ENCODE measurements at places on chromosomes 2 and 18.
A peak's percentile ranks its signal among the peaks of the same experiment; 100 is the strongest.

DNA sequence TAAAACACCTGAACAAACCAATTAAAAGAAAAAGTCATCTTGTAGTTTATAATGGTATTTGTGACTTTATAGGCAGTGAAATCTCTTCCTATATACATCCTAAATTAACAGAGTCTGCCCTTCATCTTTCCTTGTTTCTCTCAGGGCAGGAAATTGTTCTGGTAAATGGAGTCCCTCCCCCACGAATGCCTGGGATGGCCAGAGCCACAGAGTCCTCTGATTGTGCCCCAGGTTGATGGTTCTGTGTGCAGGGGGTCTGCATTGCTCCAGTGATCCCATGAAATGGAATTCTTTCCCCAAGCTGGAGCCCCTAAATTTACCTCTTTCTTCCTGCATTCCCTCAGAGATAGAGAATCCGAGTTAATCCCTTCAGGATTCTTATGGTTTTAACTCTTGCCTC, 155.5 kb downstream of the MTX2 start:
- no peak for DNase-seq

DNA sequence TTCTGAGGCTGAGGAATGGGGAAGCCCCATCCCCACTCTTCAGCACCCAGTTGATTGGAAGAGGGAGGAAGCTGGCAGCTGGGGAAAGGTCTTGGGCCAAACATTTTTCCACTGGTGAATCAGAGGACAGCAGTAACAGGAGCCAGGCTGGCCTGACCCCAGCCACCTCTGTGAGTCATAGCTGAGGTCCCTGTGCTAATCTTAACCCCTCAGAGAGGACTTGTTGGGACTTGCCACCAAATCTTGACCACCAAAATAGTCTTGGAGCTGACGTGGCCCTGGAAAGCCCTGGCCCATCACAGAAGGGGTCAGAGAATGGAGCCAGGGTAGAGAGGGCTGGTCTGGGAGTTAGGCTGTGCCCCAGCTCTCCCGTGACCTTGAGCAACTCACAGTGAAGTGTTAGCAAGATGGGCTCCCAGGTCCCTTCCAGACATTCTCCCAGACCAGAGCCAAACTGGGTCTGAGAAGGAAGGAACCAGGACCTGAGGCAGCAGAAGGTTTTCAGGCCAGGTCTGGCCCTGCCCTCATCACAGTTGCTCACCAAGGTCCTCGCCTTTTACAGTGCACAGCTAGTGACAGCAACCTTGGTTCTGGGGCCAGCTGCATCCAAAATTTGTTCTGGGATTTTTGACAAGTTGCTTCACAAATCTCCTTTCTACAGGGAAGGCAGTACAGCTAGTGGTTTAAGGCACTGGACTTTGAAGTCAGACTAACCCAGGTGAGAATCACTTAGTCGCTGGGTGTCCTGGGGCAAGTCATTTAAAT, 266.6 kb downstream of the CYP26B1 start:
- DNase-seq: peak; percentile 27

DNA sequence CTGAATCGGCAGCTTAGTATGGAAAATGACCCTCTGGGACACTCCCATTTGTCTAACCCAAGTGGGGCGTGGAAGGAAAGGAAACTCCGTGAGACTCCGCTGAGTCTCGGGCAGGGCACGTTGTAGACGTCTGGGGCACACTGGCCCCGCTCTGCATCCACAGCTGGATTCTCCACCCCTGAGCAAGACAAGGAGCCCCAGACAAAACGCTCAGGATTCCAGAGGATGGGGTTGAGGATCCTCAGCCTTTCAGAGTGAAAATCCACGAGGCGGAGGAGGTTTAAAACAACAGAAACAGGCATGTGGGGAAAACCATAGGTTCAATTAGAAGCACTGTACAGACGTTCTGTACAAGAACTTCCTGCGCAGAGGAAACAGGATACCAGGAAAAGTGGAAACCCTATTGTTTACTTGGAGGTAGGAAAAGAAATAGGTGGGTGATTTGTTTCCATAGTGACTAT, 124.9 kb upstream of the ZNF236 start:
- DNase-seq: no peak

DNA sequence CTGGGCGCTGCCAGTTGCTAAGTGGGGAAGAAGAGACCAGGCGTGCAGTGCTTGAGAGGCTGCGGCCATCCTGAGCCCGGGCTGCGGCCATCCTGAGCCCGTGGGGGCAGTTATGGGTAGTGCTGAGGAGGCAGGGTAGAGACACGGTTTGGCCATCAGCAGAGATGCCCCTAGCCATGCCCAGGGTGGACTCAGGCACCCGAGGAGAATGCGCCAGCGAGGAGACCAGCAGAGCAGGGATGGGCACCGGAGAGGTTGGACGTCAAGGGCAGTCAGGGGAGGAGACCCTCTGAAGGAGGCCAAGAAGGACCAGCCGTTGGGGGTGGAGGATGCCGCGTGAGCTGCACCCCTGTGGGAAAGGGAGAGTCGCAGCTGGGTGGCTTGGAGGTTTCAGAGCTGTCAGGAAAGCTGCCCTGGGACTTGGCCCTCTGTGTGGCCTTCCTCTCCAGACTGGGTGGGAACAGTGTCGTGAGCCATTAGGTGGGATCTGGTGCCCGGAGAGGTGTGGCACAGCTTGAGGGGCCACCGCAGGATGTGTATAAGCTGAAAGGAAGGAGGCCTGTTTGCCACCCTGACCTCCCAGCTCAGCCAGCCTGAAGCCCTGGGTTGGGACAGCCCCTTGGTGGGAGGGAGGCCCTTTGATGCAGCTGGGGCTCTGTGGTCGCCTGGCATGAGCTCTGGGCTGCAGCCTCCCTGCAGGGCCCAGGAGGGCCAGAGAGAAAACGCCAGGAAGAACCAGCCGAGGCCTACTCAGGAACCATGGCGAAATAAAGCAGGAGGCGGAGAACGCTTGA, 56.0 kb downstream of the SH3BP4 start:
- DNase-seq: no peak

- no peak for DNase-seq
Measured at GRCh38 chr2:129277585-129277981, 701.9 kb upstream of the RAB6C start.

DNA sequence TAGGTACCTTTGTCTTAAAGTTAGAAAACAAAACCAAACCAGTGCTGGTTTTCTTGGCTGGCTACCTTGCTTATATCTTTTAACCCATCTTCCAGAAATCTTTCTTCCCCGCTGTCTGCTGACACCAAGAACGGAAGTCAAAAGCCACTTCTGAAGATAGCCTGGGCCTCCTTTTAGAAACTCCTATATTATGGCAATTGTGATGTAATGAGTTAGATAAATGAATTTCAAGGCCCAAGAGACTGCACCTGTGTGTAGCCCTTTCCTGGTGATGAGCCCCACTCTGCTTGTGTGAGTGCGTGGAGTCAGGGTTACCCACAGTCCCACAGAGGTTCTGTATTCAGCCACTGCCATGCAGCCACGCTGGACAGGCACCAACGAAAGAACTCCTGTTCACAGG, 60.7 kb downstream of the ARMC9 start:
- DNase-seq: no peak

- DNase-seq: no peak
Measured at GRCh38 chr2:175004730-175004979, 526 bp downstream of the CHN1 start.

DNA sequence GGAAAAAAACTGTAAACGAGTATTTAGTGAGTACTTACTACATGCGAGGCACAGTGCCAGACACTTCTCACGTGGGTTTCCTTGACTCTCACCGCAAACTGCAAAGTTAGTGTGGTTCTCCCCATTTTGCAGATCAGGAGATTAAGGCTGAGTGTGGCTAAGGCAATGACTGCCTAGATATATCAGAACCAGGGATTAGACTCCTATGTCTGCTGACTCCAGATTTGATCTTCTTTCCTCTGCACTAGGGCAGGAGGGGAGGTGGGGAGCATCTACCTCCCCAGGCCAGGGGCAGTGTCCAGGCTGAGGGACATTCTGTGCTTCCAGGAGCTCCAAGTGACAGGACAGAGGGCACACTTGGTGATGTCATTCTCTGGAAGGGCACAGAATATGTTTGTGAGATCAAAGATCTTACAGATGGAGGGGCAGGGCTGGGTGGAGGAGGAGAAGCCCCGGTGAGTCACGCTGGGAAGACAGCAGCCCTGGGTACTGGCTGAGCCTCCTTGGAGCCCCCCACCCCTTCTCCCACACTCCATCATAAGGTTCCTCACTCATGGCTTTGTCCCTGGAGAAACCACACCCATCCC, 92.4 kb downstream of the RHOB start:
- DNase-seq: no peak

GRCh38 chr2:85678377-85678776, 10.4 kb upstream of the SFTPB start:
- DNase-seq: no peak

DNA sequence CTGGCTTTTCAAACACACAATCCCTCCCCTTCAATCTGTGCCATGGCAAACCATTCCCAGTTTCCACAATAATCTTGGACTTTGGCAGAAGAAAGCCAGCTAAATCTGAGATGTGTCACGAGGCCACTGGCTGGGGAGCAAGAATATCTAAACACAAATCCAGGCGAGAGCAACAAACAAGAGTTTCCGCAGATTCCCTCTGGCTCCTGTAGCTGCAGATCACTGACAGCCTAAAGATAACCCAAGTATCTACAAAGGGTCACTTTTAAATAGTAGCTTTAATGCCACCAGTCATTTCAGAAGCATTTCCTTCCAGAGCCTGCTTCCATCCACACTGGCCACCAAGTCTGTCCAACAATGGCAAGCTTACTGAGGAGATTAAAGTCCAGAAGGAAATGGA, 86.9 kb downstream of the ACVR1 start:
- no peak for DNase-seq

DNA sequence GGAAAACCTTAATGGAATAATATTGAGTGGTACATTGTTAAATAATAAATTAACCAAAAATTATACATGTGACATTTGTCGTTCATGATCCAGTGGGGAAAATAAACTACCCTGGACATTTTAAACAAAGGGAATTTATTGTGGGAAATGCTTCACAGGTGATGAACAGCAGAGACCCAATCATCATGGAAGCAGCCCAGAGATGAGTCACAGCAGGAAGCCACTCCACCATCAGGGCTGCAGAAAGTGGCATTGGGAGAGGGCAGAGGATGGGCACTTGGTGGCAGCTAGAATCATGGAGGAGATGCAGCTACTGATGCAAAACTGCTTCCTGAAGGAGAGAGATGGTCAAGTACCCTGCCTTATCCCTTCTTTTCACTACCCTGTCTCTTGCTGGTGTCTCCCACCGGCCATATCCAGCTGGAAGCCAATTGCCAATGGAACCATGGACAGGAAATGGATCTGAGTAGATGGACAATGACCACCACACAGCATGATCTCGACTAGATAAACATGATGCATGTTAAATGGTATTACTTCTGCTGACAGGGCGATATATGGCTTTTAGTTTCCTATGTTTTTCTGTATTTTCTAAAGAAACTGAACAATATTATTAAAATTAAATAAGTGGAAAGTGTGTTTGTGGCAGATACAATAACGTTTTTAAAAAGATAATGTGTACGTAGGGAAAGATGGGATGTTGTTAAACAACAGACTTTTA, 139.8 kb downstream of the RPIA start:
- no peak for DNase-seq

- DNase-seq: no peak
Measured at GRCh38 chr18:78861706-78862105, 117.9 kb upstream of the SALL3 start.

GRCh38 chr2:53442783-53443182, 324.8 kb upstream of the CHAC2 start:
- DNase-seq: no peak

DNA sequence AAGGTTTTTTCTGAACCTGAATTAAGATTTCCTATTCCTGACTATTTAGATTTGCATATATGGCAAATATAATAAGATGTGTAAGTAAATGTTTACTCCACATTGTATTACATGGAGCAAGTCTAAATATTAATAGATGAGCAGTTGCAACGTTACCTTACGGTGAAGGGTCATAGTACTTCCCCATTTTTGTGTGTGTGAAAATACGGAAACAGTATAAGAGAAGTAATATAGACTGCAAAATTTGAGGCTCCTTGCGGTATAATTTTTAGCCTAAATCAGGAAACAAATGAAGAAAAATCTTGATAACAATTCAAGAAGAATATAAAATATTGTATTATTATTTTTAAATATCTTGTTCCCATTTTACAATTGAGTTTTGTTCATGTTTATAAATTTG, 434.2 kb downstream of the GRB14 start:
- no peak for DNase-seq

- DNase-seq: no peak
Measured at GRCh38 chr2:23900541-23901322, 26.2 kb downstream of the ATAD2B start.

- peak; percentile 49 for DNase-seq
Measured at GRCh38 chr2:231707625-231707926, 749 bp upstream of the PTMA start.

GRCh38 chr2:235746257-235746934, 252.6 kb downstream of the AGAP1 start:
- peak; percentile 28 for DNase-seq

DNA sequence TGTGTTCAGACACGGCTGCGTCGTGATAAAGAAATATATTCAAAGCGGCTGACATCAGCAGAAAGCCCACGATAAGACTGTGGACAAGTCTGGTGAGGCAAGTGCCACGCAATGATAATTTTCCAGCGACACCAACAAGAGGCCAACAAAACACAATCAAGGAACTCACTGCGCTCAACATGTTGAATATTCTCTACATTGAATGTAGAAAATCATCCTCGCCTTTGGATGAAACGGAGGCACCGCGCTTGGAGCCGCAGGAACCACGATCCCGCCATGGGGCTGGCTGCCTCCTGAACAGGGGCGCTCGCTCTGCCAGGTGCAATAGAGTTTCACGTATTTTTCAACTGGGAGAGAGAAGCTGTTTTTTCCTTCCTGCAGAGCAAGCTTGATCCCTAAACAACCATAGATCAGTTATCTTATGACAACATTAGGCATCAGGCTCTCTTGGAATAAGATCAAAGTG, 220.3 kb downstream of the ATAD2B start:
- no peak for DNase-seq

DNA sequence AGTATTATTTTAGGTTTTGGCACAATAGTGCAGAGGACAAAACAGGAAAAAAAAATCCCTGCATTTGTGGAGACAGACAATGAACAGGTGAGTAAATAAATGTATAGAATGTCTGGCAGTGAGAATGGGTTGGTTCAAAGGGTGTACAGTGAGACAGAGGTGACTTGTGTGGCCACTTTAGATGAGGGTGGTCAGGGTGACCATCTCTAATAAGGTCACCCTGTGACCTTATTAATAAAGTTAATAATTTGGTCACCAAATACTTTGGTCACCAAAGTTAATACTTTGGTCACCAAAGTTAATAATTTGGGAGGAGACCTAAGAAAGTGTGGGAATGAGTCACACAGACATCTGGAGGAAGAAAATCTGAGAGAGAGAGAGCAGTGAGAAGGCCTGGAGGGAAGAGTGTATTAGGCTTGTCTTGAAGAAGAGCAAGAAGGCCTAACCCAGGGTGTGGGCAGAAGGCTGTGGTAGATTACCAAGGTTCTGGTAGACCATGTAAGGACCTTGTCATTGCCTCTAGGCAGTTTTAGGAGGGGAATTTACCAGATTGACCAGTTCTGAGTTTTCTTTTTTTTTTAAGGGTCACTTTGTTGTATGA, 1368.4 kb upstream of the CELF4 start:
- DNase-seq: no peak

DNA sequence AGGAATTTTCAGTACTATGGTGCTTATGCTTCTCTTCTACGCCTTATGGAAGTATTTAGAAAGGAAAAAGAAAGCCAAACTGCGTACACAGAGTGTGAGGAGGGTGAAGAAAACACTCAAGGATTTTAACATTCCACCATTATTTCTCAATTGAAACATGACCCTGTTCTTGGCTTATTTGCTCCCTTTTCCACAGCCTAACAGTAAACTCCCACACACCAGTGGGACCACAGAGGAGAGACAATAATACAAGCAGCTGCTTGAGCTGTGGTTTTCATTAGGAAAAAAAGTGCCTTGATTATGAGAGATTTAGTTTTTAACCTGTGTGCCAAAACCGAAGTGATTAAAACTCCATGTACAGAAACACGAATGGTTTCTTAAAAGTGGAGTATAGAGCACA, 134.3 kb downstream of the MEP1B start:
- DNase-seq: no peak

All from T1000 (cell line).